SK-N-SH (cell line): ENCODE measurements at places on chromosomes 13 and 19.

GRCh38 chr13:99746637-99747402, 224.7 kb downstream of the ZIC5 start:
- DNase-seq, result no peak

GRCh38 chr19:16821081-16821480, 8.1 kb upstream of the SIN3B start:
- DNase-seq, result no peak

- peak; percentile 51 for DNase-seq
Measured at GRCh38 chr13:30037306-30037705, 186.9 kb upstream of the UBL3 start.

GRCh38 chr19:56306016-56306415, 8.6 kb downstream of the ZSCAN5A start:
- DNase-seq, result no peak

DNA sequence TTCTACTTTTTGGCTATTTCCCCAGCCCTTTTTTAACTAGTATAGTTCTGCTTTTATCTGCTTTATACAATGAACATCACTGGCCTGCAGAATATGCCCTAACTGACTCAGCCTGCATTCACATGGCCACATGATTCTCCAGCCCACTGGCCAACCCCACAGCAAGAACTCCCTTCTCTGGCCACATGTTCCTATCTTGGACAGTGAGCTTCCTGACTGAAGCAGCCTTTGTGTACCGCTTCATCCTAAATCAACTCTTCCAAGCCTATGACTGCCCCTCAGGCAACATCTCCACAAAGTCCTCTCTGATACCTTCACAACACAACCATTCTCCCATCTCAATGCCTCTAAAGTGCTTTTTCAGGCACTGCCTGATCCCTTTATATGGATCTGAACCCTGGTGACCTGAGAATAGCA, 214.1 kb downstream of the COL4A1 start:
- DNase-seq, result no peak

DNA sequence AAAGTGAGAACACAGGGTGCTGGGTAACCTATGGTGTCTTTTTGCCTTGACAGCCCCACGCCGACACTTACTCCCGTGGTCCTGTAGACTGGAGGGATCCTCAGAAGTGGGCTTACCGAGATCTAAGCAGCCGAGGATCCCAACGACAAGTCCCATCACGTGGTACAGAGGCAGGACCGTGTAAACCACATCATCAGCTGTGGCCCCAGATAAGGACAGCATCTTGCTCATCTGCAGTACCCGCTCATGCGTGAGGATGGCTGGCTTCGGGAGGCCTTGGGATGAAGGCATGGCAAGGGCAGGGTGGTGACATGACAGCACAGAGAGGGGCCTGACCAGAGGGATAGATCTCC, 2.1 kb downstream of the SLC27A5 start:
- no peak for DNase-seq

- no peak for DNase-seq
Measured at GRCh38 chr13:111920306-111920931, 146.5 kb upstream of the SOX1 start.
